MCF 10A (cell line): ENCODE measurements at places on chromosomes 2 and 18. TPM values are rescaled to one million over a fixed set of nuclear protein-coding genes. Genes with fewer than 3 reads are reported as not detected.

The NTSR2 gene
- not detected in 2 replicates for total RNA-seq

The HOXD1 gene
- total RNA-seq: not detected in 2 replicates

The DLGAP1 gene
- not detected in 2 replicates for total RNA-seq

The STPG4 gene
- total RNA-seq: 0.83 TPM in 1 of 2 replicates, not detected in the other

The NFE2L2 gene
- total RNA-seq: 135 and 180 TPM in 2 replicates

The NAPG gene
- total RNA-seq: 31.8 and 32.2 TPM in 2 replicates

The TMEM178A gene
- 0.66 and 0.86 TPM in 2 replicates for total RNA-seq

The FECH gene
- 23.4 and 25.5 TPM in 2 replicates for total RNA-seq

The RPS27A gene
- 1,343 and 1,536 TPM in 2 replicates for total RNA-seq
